Right atrium auricular region (tissue), 2 donors: ENCODE measurements at places on chromosomes 2 and 18. TPM values are rescaled to one million over a fixed set of nuclear protein-coding genes. Genes with fewer than 3 reads are reported as not detected.

GRCh38 chr2:190182071-190182524 is 119.6 kb upstream of the MSTN start:
- no peak for DNase-seq

- DNase-seq: no peak
Observed at GRCh38 chr2:187165936-187166610, 282.0 kb downstream of the CALCRL start.

CHAC2 gene
- total RNA-seq: 4.3 TPM

DNA sequence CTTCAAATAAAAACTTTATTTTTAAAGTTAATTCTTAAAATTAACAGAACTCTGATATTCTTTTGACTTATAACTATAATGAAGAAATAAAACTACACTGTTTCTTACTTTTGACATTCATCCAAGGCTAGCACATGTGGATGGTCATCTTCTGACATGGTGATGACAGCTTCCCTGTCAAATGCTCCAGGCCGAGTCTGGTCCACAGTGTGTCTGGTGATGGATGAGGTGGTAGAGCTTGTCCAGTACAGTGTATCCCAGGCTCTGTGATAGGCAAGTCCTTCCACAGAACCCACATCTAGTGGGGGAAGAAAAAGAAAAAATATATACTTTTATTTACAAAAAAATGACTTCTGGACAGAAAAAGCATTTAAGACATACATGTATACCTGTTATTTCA is 1529.5 kb downstream of the LRP1B start:
- DNase-seq: no peak

- no peak for DNase-seq
Observed at GRCh38 chr2:159160412-159160811, 126.1 kb downstream of the WDSUB1 start.

AGAP1 gene
- 11.6 TPM for total RNA-seq

- DNase-seq: no peak
Observed at GRCh38 chr2:162731917-162732804, 106.4 kb downstream of the KCNH7 start.

- DNase-seq: no peak
Observed at GRCh38 chr2:45068571-45069140, 59.4 kb upstream of the SIX2 start.
